Left cardiac atrium (tissue), 4 donors: ENCODE measurements at places on chromosomes 2 and 18. TPM values are rescaled to one million over a fixed set of nuclear protein-coding genes. Genes with fewer than 3 reads are reported as not detected.

DNA sequence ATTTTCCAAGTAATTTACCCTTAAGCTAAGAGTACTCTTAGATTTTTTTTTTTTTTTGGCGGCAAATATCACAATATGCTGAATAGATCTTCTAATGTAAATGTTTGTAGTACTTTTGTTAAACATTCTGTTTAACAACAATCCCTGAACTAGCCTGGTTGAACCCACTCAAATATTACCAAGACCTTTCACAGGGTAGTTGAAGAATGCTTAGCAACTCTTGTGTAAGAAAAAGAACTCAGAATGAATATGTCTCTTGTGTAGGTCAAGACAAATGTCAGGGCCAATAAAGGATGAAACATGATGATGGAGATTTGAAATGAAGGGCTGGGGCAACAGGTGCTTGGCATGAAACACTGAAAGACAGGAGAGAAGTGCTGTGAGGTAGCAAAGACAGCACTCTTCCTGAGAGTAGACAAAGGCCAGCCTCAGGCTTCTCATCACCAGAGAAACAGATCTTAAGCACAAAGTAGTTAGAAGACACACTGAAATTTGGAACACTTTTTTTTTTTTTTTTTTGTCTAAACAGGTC is 597.3 kb downstream of the ERBB4 start:
- no peak for DNase-seq

DNA sequence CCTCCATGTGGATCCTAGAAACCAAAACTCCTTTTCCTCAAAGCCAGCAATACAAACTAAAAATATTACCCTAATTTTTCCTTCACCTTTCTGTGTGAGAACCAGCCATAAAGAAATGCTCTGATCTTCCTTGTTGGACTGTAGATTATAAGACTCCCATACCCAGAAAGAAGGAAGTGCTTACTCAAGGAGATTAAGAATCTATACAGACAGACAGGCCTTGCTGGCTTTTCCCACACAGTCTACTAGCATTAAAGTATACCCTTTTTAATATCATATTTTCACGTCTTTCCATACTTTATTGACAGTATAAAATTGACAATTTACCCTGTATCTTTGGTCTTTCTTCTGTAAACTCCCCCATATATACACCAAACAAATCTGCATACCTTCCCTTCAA is 139.0 kb downstream of the GULP1 start:
- DNase-seq, result no peak

Gene COL6A3
- total RNA-seq, result 186 TPM

GRCh38 chr18:73881396-73881917 is 266.2 kb downstream of the FBXO15 start:
- no peak for DNase-seq

- no peak for DNase-seq
Observed at GRCh38 chr2:98654699-98655495, 46.5 kb downstream of the UNC50 start.
